ENCODE measurements at places on chromosomes 1 and 21.

DNA sequence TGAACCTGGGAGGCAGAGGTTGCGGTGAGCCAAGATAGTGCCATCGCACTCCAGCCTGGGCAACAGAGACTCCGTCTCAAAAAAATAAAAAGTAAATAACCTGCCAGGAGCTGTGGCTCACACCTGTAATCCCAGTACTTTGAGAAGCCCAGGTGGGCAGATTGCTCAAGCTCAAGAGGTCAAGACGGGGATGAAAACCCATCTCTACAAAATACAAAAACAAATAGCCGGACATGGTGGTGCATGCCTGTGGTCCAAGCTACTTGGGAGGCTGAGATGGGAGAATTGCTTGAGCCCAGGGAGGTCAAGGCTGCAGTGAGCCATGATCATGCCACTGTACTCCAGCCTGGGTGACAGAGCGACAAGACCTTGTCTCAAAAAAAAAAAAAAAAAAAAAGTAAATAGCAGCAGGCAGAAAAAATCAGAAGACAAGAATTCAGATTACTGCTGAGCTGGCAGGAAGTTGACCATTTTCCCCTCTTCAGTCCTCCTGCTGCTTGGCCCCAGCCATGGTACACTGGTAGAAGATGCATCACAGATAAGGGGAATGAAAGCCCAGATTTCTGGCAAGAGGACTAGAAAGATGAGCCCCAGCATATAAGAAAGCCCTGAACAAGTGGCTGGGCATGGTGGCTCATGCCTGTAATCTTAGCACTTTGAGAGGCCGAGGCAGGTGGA is 97.6 kb downstream of the TOMM20 start:
- DNase-seq: no peak

DNA sequence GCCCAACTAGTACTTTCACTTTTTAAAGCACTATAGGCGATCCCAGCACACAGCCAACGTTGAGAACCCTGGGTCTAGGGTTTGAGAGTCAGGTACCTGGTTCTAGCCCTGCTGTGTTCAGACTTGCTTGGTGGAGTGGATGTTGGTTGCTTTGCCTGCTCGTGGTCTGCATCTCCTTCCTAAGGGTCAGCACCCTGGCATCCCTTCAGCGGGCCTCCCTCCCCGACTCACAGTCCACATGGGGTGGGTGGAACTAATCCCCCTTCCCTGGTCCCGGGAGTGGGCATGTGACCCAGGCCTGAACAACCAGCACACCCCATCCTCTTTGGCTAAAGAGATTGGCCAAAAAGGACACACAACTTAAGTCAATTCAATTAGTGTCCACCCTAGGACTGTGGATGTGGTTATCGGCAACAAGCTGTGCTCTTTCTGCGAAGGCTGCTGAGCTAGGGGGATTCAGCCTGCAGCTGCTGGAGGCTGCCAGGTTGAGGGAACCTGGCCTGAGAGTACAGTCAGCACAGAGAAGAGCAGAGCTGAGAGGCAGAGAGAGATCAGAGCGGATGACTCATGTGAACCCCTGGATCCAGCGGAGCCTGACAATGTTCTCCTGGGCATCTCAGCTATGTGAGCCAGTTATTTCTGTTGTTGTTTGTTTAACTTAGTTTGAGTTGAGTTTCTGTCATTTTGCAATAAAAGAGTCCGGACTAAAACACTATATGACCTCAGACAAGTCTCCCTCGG is 138.9 kb downstream of the ACTL8 start:
- no peak for DNase-seq

DNA sequence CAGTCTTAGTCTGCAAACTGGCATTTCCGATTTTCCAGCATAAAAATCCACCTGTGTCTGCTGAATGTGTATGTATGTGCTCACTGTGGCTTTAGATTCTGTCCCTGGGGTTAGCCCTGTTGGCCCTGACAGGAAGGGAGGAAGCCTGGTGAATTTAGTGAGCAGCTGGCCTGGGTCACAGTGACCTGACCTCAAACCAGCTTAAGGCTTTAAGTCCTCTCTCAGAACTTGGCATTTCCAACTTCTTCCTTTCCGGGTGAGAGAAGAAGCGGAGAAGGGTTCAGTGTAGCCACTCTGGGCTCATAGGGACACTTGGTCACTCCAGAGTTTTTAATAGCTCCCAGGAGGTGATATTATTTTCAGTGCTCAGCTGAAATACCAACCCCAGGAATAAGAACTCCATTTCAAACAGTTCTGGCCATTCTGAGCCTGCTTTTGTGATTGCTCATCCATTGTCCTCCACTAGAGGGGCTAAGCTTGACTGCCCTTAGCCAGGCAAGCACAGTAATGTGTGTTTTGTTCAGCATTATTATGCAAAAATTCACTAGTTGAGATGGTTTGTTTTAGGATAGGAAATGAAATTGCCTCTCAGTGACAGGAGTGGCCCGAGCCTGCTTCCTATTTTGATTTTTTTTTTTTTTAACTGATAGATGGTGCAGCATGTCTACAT is 2.5 kb upstream of the OLFML3 start:
- DNase-seq: no peak

GRCh38 chr1:244369256-244370057 is 82.3 kb downstream of the ADSS2 start:
- DNase-seq: no peak

DNA sequence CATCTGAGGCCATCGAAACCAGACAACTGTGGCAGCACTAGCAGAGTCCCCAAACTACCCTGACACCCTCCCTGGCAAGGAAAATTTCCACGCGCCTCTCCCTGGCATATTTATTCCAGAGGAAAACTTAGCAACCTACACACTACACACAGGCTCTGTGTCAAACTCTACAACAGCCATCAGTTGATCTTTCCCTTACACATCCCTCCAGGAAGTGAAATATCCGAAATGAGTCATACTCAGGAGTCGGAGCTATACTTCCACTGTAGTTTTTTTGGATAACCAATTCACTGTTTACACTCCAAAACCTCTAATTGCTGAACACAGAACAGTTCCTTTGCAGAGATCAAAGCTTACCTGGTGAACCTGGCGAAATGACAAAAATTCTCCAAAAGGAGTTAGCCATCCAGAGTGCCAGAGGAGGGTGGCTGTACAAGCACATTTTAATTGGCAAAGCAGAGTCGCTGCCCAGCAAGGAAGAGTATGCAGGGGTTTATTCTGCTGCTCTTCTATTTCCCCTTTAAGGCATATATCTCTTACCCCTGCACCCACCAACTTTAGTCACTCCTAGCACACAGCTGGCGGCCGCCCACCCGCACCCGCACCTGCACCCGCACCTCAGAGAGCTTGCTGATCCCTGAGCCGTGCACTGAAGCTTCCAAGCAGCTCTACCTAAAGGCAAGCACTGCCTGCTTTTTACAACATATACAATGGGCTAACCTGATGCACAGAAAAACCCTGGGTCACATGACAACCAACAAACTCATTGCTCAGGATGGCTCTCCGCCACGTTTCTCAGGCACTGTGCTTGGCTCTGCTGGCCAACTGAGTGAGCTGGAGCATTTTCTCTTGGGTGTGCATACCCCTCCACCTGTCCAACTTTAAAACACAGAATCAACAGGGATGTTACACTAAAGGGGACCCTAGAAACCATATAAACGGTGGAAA is 54.9 kb downstream of the CAPZB start:
- no peak for DNase-seq

DNA sequence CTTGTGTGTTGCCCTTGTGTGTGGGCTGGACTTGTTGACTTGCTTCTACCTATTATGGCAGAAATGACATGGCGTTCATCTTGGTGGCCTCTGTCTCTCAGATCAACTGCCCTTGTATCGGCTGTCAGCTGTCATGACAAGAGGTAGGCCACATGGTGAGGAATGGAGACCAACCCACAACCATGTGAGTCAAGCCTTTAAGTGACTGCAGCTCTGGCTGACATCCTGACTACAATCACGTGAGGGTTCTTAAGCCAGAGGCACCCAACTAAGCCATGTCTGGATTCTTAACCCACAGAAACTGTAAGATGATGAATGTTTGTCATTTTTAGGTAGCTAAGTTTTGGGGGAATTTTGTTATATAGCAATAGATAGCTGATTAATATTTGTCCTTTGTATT is 82.1 kb downstream of the KCND3 start:
- DNase-seq: no peak

DNA sequence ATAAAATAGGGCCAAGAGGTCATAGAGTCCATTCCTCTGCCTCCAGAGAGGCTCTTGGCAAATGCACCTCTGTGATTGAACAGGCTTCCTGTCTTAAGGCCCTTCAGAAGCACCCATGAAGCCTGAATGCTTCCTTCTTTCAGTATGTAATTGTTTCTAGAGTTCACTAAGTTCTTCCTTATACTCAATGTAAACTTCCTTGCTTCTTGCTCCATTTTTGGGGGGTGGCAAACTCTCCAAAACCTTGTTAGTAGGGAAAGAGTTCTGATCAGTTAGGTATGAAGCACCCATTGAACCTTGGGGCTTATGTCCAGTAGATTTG is 102.3 kb upstream of the LPGAT1 start:
- no peak for DNase-seq

- no peak for DNase-seq
These were observed 273.4 kb downstream of the VAV3 start for GRCh38 chr1:107691540-107691939.

DNA sequence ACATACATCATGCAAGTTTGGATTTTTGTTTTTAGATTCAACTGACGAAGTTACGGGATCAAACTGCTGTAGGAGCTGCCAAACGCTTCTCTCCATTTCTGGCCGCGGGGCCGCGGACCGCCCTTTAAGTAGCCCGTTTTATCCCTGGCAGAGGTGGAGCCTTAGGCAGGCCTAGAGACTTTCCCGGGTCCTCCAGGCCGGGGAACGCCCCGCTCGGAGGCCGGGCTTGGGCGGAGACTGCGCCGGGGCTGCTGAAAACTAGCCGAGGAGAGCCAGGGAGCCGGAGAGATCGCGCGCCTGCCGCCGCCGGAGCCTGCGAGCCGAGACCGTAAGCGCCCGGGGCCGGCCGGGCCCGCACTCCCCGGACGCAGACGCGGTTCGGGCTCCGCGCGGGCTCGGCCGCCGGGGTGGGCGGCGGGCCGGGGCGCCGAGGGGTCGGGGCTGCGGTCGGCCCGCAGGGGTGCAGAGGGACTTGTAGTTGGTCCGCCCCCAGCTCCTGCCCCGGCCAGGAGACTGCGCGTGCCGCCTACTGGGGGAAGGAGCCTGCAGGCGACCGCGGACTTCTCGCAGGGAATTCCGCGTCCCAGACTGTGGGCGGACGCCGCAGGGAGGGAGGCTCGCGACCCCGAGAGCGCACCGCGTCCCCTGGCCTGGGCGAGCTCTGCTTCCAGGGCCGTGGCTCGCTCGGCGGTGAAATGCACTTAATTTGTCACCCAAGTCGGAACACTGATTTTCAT is at the start of gene EPHX1:
Gene EPHX1 (plus strand): TSS at position 283 of the 737 bp plus-strand sequence. CDS start 18,606 bp downstream, outside the sequence.
- DNase-seq: peak; percentile 44

GRCh38 chr1:221829327-221830015 is 87.6 kb upstream of the DUSP10 start:
- no peak for DNase-seq

- DNase-seq: no peak
These were observed 998.6 kb upstream of the B3GALT2 start for GRCh38 chr1:194184974-194185373.

- DNase-seq: no peak
These were observed 21.5 kb downstream of the RPL5 start for GRCh38 chr1:92853299-92853698.

DNA sequence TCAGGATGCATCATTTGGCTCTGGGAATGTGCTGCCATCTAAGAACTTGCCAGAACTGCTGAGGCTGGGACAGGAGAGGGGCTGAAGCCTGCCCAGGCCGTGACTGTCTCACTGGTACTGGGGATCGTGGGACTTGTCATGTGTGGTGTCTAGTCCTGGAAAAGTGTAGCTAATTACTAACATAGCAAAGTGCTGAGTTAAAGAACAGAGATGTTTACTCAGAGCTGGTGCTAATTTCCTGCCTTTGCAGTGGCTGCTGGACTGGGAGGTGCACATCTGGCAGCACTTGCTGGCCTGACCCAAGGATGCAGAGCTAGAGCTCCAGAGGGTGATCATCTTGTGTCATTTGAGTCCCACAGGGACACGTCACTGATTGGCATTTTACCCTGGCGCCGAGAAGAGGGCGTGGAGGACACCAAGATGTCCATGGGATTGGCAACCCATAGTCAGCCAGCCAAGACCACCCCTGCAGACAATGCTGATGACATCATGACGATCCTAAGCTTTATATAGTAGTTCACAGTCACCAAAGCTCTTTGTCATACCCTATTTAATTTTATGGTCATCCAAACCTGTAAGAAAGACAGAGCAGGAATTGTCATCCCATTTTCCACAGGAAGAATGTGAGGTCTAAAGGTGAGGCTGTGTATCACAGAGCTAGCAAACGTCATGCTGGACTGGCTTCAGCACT is 110.1 kb upstream of the SLC44A3 start:
- no peak for DNase-seq

- DNase-seq: no peak
These were observed 70.4 kb downstream of the PRPF38A start for GRCh38 chr1:52474807-52475206.

DNA sequence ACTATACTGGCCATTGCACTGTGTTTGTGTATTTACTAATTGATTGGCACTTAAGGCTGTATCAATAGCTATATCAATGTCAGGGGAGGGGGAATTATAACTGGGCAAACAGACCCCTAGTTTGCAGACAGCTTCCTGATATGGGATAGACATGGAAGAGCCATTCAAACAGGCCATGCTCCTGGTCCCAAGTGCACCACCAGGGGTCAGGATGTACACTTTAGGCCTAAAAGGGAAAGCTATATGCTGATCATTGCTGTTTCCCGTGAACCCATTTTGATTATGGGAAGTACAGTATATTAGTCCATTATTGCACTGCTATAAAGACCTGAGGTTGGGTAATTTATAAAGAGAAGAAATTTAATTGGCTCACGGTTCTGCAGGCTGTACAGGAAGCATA is 124.9 kb upstream of the BACE2 start:
- DNase-seq: no peak

GRCh38 chr1:29460694-29461093 is 224.4 kb downstream of the PTPRU start:
- no peak for DNase-seq

- DNase-seq: no peak
These were observed 9.0 kb upstream of the PRDX1 start for GRCh38 chr1:45530632-45531135.

- no peak for DNase-seq
These were observed 100.5 kb upstream of the KCNK1 start for GRCh38 chr1:233513431-233513830.

- DNase-seq: peak; percentile 17
These were observed 10.0 kb downstream of the YBEY start for GRCh38 chr21:46295996-46296752.

GRCh38 chr1:195851016-195851601 is 757.1 kb downstream of the KCNT2 start:
- no peak for DNase-seq

DNA sequence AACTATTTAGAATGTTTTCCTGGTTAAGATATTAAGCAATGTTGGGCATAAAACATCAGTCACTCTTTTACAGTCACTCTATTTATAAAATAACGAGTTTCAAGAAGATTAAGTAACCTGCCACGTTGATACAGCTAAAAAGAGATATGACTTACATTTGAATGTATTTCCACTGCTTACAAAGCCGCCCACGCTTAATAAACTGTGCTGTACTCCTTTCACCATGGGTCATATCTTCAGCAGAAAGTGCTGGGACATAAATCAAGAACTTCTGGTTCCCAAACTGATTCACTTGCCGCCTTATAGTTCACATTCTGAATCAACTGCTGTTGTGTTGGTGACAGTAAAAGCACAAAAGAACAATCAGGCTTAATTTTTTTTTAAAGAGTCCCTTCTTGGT is 666.7 kb downstream of the NCAM2 start:
- DNase-seq: no peak

All from stimulated activated CD4-positive, alpha-beta T cell treated with anti-CD3 and anti-CD28 coated beads, Interleukin-1b, Interleukin-23, amount 100 ng/mL, for 1 hour (primary cell).